ENCODE measurements at places on chromosomes 12 and 14.

- no peaks in the 10 kb centered on the region for H3K27me3 ChIP-seq
- H3K36me3 ChIP-seq, result no peaks in the 10 kb centered on the region
- peaks cover 8% of the 10 kb centered on the region for H3K4me1 ChIP-seq
- DNase-seq, result no peak
These were observed 178.6 kb upstream of the PDE3A start for GRCh38 chr12:20189767-20190166.

DNA sequence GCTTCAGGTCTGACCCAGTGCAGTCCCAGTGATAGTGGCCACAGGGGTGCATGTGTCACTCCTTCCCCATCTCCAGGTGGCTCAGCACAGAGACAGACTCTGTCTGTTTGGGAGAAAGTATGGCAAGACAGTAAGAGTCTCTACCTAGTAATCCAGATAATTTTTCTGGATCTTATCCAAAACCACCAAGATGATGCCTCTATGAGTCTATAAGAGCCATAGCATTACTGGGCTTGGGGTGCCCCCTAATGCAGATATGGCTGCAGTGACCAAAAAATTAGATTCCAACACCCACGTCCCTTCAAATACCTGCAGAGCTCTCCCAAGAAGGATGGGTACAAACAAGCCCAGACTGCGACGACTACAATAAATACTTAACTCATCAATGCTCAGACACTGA, 123.8 kb downstream of the GRIP1 start:
- no peak for DNase-seq
- no peaks in the 10 kb centered on the region for H3K4me1 ChIP-seq
- H3K27me3 ChIP-seq, result no peaks in the 10 kb centered on the region
- H3K36me3 ChIP-seq, result no peaks in the 10 kb centered on the region
- H3K4me3 ChIP-seq, result no peak overlapping the region

GRCh38 chr12:87155621-87156020, 873.6 kb downstream of the C12orf50 start:
- no peaks in the 10 kb centered on the region for H3K4me1 ChIP-seq
- H3K4me3 ChIP-seq, result no peak overlapping the region
- H3K27ac ChIP-seq, result no peak overlapping the region
- no peaks in the 10 kb centered on the region for H3K36me3 ChIP-seq

DNA sequence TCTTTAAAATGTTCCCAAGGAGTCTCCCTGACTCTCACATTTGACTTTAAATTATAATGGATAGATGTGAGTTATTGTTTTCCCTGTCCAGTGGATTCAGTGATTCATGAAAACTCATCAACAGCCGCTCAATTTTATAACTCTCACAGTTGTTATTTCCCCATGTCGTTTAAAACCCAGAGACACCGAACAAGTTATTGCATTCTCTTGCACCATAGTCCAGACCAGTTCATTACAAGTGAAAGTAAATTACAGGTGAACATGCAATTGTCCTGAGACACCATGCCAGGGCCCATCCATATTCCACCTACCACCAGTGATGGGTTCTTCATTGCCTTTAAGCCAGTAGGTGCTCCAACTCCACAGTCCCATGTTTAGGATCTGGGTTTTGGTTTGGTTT, 85.7 kb upstream of the CMKLR1 start:
- H3K36me3 ChIP-seq, result no peaks in the 10 kb centered on the region
- H3K4me3 ChIP-seq, result no peak overlapping the region
- no peak for DNase-seq
- H3K4me1 ChIP-seq, result no peaks in the 10 kb centered on the region
- no peaks in the 10 kb centered on the region for H3K27me3 ChIP-seq

DNA sequence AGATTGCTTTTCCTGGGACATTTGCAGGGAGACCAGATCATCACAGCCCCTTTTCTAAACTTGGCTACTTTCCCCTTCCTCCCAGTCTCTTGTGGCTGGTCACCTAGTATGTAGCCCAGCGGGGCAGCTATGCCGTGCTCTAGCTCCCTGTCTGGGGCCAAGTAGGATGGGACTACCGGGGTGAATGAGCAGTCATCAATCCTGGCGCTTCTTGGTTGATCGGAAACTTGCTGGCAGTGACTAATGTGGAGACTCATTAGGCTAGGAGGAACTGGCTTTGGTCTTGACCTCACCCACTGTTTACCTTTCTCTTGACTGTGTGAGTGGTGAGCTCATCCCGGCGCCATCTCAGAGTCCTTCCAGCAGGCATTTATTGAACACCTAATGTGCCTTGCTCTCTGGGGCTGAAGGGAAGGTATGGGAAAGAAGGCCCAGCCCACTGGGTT, 15.9 kb downstream of the PLEKHG3 start:
- H3K4me3 ChIP-seq, result no peak overlapping the region
- DNase-seq, result no peak
- no peaks in the 10 kb centered on the region for H3K36me3 ChIP-seq
- no peaks in the 10 kb centered on the region for H3K27me3 ChIP-seq
- peak overlapping the region; percentile 75 for H3K27ac ChIP-seq

DNA sequence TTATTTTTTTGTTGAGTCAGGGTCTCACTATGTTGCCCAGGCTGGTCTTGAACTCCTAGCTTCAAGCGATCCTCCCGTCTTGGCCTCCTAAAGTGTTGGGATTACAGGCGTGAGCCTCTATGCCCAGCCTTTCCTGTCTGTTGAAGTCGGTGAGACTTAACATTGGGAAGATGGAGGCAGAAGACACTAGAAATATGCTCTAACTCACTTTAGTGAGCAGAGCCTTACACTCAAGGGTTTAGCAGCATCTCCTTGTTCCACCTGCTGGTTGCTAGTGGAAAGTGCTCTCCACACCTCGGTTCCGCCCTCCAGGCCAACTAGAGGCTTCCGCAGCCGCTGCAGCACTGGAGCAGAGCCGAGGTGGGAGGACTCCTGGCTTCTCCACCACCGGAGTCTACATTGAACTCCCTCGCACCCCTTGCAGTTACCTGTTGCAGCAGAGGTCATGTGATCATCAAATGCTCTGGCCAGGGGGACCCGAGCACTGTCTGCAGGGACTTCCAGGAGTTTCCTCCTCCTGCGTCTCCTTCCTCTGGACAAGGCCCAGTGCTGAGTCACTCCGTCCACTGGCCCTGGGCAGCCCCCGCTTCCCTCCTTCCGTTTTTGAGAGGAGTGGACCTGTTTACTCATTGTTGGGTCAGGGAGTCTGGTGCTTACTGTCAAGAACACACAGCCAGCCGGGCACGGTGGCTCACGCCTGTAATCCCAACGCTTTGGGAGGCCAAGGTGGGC, 9.4 kb upstream of the HVCN1 start:
- peak; percentile 47 for DNase-seq
- no peak overlapping the region for H3K27ac ChIP-seq
- no peak overlapping the region for H3K4me3 ChIP-seq
- H3K27me3 ChIP-seq, result no peaks in the 10 kb centered on the region

DNA sequence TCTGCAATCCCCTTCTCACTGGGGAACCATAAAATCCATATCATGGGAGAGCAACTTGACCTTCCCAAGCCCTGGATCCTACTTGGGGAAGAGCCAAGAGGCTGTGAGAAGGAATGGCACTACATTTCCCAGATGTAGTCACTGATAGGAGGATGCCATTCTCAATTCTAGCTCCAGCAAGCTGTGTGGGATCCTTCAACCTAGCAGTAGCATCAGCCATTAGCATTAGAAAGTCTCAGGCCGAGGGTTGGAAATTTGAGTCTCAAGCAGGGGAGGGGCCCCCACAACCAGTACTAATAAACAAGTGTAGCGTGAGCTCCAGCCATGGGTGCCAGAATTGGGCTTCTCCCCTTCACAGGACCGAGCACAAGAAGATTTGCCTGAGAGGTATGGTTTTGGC, 84.3 kb upstream of the NELL2 start:
- H3K4me3 ChIP-seq, result no peak overlapping the region
- DNase-seq, result no peak

DNA sequence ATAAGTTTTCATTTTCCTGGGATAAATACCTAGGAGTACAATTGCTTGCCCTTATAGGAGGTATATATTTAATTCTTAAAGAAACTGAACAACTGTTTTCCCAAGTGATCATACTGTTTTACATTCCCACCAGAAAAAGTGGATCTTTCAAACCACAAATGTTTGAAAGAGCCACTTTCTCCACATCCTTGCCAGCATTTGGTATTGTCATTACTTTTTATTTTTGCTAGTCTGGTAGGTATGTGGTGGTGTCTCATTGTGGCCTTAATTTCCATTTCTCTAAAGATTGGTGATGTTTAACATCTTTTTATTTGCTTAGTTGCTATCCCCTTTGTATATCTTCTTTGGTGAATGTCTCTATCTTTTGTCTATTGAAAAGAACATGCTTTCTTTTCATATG, 50.6 kb downstream of the CCDC91 start:
- H3K4me1 ChIP-seq, result peaks cover 5% of the 10 kb centered on the region
- DNase-seq, result no peak
- H3K27ac ChIP-seq, result no peak overlapping the region
- H3K27me3 ChIP-seq, result no peaks in the 10 kb centered on the region

DNA sequence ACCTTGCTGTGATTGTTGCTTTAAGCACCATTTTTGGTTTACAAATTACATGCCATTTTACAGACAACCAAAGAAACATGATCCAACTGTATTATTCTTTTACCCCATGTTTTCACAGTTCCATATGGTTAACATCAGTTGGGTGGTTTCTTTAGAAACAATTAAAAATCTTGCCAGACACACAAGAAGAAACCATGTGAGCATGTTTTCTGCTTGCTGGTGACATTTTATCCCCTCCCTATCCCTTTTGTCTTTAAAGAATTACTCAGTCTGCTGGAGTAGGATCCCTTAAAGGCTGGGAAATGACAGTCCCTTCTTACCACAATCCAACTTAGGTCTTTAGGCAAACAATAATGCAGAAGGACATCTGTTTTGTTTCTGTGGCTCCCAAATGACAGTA, 121.8 kb upstream of the PLXNC1 start:
- no peaks in the 10 kb centered on the region for H3K36me3 ChIP-seq
- no peak for DNase-seq
- H3K4me3 ChIP-seq, result no peak overlapping the region

DNA sequence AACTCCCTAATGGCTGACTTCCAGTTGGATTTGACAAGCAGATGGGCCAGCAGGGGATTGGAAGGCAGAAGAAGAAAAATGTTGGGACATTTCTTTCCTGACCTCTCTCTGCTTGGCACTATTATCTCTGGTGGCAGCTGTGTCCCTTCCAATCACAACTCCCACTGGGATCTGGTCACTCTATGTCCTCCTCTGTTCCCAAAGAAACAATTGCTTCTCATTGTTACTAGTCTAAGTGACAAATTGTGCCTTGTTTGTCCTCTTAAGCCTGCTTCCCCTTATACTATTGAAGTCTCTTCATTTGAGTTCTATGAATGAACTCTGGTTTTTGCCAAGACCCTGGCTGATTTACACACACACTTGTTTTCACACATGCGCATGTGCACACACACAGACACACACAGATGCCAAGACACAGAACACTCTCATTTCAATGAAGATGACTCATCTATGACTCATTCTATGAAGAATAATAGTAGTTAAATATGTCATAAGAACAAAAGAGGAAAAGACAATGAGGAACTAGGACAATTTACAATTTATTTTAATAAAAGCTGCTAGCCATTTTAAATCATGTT, 83.0 kb upstream of the FAR2 start:
- no peaks in the 10 kb centered on the region for H3K4me1 ChIP-seq
- DNase-seq, result no peak
- H3K27ac ChIP-seq, result no peak overlapping the region
- H3K4me3 ChIP-seq, result no peak overlapping the region

DNA sequence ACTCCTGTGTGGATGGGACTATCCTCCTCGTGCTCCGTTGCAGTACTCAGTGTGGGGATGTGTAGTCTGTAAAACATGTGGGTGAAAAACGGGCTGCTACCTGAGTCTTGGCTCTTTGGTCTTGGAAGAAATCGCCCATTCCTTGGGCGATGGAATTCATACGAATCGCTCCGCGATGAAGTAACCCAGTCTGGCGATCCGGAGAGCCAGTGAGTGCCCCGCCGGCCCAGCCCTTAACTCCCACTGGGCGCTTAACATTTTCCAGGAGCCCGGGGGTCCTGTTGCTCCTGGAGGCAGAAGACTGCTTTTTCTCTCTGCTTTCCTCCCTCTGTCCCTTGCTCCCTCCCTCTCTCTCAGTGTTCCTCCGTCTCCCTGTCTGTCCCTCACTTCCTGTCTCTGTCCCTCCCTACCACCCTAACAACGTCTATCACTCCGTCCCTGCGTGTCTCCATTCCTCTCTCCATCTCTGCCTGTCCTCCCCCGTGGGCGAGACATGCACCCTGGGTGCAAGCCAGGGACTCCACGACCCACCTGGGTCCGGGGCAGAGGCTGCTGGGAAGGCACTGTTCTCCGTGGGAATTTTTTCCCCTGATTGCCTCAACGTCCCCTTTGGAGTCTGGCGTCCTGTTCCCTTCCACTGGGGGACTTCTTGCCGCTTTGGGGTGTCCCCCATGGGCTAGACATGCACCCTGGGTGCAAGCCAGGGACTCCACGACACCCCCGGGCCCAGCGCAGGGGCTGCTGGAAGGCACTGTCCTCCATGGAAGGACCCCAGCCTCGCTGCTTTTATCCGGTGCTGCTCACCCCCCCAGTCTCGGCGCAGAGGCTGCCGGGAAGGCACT, 188.6 kb downstream of the ALG10 start:
- DNase-seq, result no peak
- H3K36me3 ChIP-seq, result no peaks in the 10 kb centered on the region
- no peaks in the 10 kb centered on the region for H3K4me1 ChIP-seq

DNA sequence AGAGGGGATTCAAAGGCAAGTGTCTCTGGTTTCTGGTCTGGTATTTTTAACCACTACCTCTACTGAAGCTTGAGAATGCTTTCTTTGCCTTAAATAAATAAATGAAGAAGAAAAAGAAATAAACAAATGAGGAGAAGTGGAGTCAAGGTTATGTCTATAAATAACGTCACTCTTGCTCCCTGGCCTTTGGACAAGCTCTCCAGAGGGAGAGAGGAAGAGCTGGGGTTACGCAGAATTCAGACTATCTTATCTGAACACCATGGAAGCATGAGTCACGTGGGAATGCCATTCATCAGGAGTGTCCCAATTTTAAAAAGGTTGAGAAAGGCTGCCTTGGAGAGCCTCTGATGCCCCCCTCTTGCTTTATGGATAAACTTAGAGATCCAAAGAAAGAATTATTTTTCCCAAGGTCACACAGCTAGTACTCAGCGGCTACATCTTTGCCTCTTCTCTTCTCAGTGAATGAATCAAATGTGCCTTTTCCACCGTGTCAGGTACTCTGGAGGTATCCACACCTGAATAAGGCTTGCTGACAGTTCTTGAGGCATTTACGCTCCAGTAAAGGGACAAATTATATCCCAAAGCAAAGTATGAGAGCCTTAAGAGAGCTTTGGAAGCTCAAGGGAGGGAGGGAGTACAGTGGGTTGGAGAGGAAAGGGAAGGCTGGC, 12.9 kb upstream of the MSI1 start:
- peaks cover 4% of the 10 kb centered on the region for H3K4me1 ChIP-seq
- H3K36me3 ChIP-seq, result no peaks in the 10 kb centered on the region
- no peaks in the 10 kb centered on the region for H3K27me3 ChIP-seq
- H3K4me3 ChIP-seq, result no peak overlapping the region
- no peak for DNase-seq
- no peak overlapping the region for H3K27ac ChIP-seq

DNA sequence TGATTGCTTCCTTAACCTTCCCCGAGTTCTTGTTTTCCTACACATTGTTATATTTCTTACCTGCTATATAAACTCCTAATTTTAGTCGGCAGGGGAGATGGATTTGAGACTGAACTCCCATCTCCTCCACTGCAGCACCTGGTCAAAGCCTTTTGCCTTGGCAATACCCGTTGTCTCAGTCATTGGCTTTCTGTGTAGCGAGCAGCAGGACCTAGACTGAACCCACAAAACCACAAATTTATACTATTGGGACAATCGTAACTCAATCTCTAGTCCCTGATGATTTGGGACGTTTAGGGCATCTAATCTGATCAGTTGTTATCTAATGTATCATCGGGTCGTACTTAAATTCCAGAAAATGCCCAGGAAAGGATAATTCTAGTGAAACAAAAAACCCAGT, 37.8 kb upstream of the BAZ1A start:
- no peak overlapping the region for H3K4me3 ChIP-seq
- no peaks in the 10 kb centered on the region for H3K36me3 ChIP-seq

Measured in liver (tissue), 10 donors.